ENCODE measurements at places on chromosomes 16 and 17.

- DNase-seq = no peak
Observed at GRCh38 chr16:53100889-53101288, 46.1 kb downstream of the CHD9 start.

- no peak for DNase-seq
Observed at GRCh38 chr17:49588726-49589576, 13.3 kb downstream of the NXPH3 start.

- no peak for DNase-seq
Observed at GRCh38 chr17:55444471-55445441, 23.1 kb upstream of the MMD start.

DNA sequence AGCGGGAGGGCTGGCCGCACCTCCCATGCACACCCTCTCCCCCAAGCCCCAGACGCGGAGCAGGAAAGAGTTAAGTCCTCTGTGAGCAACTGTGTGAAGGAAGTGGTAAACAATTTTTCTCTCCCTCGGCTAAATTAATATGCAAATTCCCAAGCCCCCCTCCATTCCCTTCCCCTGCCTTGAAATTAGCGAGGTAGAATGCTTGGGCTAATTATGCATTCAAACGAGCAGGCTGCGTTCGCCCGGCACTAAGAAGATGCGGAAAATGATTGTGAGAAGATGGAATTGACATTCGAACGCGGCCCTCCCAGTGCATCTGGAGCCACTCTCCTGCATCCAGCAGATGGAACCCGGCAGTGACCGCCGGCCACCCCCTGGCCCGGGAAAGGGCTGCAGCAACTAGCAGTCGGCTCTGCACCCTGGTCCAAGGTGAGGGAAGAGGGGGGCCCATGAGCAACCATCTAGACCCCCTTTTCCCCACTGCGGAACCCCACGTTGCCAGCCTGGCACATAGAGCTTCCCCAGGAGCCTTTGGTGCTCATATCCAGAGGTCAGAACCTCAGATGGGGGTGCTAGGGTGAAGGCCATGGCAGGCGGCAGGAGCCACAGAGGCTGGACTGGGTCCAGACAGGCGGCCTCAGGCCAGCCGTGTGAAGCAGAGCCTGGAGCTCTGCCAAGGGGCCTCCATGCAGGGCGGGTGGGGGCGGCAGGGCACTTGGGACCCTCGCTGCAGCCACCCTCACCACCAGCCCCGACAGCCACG, 49.1 kb upstream of the ACSF3 start:
- DNase-seq = no peak

- DNase-seq = no peak
Observed at GRCh38 chr16:4990415-4990814, 32.3 kb downstream of the SEC14L5 start.

DNA sequence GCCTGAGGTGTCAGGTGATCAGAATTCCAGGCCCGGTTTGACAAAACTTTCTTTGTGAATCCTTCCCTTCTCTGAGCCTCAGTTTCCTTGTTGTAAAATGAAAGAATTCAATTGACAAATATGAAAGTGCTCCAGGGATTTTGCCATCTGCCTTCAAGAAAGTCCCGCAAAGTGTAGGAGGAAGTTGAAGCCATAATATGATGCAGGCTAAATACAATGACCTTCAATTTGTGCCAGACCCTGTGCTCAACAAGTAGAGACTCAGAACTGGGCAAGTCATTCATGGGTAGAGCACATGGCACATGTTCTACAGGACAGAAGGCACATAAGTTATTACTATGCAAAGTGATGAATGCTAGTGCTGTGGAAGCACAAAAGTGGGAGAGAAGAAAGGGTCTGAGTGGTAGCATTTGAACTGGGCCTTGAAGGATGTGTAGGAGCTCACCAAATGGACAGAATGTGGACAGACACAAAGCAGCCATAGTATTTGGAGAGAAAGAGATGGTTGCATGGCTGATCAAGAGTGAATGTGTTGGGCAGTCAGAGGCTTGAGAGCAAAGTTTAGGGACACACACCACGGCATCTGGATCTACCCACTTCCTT, 2.4 kb upstream of the SCIMP start:
- no peak for DNase-seq

GRCh38 chr17:50675627-50676026, 32.1 kb downstream of the ANKRD40 start:
- no peak for DNase-seq
